Stimulated activated CD8-positive, alpha-beta memory T cell treated with anti-CD3 and anti-CD28 coated beads, Interleukin-7, amount 100 ng/mL, for 24 hours (primary cell): ENCODE measurements at places on chromosomes 3 and 15.

- DNase-seq, result no peak
Observed at GRCh38 chr3:21017115-21017852, 733.7 kb downstream of the ZNF385D start.

DNA sequence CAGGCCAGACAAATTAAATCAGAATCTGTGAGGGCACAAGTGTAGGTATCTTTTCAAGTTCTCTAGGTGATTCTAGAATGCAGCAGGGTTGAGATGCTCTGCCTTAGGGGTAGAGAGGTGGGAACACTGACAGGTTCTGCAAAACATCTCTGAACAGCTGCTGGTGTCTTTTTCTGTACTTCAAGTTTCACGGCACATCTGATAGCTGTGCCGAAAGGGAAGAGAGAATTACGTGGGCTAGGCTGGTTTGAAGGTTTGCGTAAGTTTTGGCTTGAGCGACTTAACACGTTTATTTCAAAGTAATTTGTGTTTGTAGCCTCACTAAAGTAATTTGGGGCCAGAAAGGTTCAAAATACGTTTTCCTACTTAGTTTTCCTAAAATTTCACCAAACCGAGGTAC is 22.5 kb downstream of the PXK start:
- no peak for DNase-seq

DNA sequence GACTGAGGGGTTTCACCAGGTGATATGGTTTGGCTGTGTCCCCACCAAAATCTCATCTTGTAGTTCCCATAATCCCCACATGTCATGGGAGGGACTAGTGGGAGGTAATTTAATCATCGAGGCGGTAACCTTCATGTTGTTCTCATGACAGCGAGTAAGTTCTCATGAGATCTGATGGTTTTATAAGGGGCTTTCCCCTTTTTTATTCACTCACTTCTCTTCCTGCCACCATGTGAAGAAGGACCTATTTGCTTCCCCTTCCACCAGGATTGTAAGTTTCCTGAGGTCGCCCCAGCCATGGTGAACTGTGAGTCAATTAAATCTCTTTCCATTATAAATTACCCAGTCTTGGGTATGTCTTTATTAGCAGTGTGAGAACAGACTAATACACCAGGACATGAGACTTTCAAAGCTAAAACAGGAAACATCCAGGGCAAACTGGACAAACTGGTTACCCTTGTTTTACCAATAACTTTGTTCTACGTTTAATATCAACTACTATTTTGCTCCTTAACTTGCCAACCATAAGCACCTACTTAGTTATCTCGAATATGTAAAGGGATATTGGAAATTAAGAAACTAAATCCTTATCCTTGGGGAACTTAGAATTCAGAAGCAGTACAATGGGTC is 98.2 kb downstream of the MYH15 start:
- DNase-seq, result no peak

GRCh38 chr15:71748293-71748718 is 62.0 kb upstream of the NR2E3 start:
- DNase-seq, result no peak

DNA sequence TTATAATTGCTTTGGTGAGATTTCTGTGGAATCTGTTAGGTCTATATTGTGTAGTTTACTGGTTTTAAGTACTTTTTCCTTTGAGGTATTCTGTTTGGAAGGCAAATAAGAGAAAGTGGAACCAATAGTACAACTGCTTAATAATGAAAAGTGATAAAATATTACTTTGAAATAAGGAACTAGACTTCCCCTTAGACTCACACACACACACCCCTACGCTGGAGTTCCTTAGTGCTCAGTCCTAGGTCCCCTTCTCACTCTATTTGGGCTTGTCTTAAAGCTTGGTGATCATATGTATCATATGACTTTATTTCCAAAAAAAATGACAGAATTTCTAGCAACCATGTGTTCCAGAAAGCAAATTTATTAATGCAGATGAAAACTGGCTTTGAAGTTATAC is 494.0 kb upstream of the TGFBR2 start:
- DNase-seq, result no peak

DNA sequence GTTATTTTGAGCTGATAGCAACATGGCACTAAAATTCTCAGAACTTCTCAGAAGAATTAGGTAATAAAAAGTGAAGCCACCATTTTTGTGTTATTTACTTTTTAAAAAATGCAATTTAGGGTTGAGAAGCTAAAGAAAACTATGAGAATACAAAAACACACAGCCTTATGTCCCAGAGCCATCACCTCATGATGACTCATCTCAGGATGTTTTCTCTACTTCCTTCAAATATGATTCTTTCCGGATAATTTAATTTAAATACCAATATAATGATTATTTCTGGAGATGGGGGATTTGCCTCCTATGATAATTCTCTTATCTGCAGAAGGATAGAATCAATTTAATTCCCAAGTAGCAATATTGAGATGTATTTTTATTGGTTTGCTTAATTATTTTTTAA is 105.6 kb upstream of the BFSP2 start:
- no peak for DNase-seq

DNA sequence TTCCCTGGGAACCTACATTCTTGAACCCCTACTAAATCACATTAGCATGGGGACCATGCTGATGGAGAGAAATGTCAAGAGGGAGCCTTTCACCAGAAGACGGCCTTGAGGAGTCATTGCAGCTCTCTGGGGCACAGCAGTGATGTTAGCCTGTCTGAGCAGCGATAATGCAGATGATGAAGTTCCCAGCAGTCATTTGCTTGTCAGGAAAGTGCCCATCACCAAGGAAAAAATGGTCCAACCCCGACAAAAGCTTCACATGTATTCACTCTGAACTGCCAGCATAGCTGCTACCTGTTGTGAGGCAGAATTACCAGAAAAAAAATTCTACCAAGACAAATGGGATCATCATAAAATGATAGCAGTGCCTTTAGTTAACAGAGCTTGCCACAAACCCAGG is 238.4 kb upstream of the UMPS start:
- DNase-seq, result no peak

- no peak for DNase-seq
Observed at GRCh38 chr15:90097475-90097874, 4.8 kb downstream of the IDH2 start.

GRCh38 chr3:156655819-156656550 is 18.4 kb upstream of the TIPARP start:
- DNase-seq, result no peak

- DNase-seq, result no peak
Observed at GRCh38 chr15:78200276-78200930, 34.0 kb downstream of the ACSBG1 start.

GRCh38 chr3:50676031-50676705 is 1.4 kb downstream of the DOCK3 start:
- DNase-seq, result no peak

GRCh38 chr3:64667138-64667537 is 20.7 kb downstream of the ADAMTS9 start:
- DNase-seq, result no peak

GRCh38 chr3:45724911-45725310 is 35.7 kb downstream of the SACM1L start:
- DNase-seq, result no peak

GRCh38 chr15:31559786-31560185 is 233.2 kb downstream of the KLF13 start:
- no peak for DNase-seq

- DNase-seq, result no peak
Observed at GRCh38 chr15:52016316-52016715, 2.7 kb upstream of the MAPK6 start.

DNA sequence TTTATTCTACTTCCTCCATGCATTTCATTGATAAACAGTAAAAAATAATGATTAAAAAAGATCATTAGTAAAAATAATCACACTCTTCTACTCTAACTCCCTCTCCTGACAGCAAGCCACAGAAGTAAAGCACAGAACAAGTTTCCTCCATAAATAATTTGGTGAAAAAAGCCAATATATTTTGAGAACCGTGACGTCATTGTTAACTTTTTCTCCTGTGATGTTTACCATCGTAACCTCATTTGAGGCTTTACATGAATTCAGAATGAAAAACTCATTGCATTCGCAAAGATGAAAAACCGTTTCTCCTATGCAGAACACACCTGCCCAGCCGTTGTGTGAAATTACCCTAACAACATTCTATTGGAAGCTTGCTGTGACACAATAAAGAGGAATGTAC is 120.7 kb downstream of the NSUN3 start:
- no peak for DNase-seq

DNA sequence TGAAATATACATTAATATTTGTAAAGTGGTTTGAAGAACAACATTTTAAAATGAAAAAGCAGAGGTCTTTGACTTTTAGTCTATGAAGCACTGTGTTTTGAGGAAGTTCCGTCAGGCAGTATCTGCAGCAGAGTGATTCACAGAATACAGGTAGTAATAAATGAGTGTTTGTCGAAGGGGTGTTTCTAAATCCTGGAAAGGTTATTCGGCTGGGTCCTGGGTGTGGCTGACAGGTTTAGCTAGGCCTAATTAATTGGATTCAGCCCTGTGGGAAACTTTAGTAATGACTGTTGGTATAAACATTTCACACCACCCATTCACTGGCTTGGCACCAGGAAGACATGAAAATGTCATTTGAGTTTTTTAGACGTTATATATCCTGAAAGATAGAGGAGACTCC is 51.3 kb downstream of the TIPARP start:
- DNase-seq, result no peak

DNA sequence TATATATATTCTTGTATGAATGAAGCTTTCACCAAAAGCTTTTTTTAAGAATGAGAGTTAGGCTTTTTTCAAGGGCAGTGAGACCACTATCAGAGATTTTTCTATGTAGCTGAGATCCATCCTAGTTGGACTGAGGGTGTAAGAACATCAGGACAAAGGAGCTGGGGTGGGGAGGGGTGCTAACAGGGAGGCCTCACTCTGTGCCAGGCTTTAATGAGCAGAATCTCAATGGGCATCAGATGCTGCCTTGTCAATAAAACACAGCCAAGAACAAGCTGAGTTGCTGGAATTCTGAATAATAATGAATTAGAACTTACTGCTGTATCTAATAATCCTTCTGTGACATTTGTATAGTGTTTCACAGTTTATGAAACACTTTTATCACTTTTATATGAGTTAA is 41.4 kb upstream of the USP3 start:
- no peak for DNase-seq

GRCh38 chr15:48703544-48703943 is 58.0 kb upstream of the FBN1 start:
- no peak for DNase-seq

GRCh38 chr3:102400142-102400541 is 34.7 kb upstream of the ZPLD1 start:
- DNase-seq, result no peak

DNA sequence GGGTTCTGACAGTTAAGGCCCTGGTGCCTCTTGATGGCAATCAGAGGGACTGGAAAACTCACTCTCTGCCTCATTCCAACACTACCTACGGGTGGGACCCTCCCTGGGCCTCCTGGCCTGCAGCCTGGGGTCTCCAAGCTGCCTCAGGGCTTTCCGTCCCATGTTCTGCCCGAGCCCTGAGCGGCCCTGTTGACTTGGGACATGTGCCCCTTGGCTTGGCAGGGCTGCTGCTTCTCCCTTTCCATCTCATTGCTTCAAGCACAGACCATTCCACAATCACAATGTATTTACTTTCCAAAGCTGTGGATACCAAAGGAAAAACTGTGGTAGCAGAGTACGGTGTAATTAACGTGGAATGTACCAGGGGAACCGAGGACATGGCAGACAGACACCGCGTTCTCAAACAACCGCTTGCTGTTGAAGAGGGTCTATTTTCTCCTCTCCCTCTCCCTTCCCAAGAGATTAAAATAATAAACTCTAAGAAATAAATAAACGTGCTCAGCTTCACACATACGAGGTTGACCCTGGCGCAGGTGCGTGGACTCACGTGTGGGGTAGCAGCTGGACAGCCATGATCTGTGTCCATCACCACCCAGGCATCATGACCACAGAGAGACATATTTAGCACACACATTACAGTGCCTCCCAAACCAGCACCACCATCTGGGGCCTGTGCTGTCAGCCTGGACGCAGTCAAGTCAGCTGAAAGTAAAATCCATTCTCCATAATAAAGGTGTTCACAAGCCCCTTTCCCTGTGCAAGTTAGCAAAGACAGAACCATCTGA is 172.0 kb downstream of the XXYLT1 start:
- DNase-seq, result no peak

DNA sequence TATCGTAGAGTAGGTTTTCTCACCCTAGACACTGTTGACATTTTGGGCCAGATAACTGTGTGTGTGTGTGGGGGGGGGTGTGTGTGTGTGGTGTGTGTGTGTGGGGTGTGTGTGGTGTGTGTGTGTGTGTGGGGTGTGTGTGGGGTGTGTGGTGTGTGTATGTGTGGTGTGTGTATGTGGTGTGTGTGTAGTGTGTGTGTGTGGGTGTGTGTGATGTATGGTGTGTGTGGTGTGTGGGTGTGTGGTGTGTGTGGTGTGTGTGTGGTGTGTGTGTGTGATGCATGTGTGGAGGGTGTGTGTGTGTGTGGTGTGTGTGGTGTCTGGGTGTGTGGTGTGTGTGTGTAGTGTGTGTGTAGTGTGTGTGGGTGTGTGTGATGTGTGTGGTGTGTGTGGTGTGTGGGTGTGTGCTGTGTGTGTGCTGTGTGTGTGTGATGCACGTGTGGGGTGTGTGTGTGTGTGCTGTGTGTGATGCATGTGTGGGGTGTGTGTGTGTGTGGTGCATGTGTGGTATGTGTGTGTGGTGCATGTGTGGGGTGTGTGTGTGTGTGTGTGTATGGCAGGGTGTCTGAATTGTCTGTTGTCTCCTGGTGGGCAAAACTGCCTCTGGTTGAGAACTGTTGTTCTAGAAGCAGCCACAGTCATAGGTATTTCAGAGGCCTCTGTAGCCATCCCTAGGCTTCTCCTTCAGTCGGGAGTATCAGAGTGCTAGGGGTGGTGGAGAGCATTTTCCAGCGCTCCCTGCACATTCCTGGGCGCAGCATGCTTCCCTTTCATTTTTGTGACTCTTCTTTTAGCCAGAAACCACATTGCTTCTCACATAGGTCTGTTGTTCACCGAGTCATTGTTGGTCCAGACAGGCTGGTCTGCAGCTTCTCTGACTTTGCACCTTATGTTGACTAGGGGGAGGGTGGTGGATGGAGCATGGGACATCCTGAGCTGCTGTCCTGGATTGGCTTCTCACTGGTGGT is 84.4 kb downstream of the THSD4 start:
- DNase-seq, result no peak

GRCh38 chr3:64228110-64228509 is 2.8 kb upstream of the PRICKLE2 start:
- DNase-seq, result no peak

- DNase-seq, result no peak
Observed at GRCh38 chr15:48355377-48355776, 24.1 kb downstream of the DUT start.

- no peak for DNase-seq
Observed at GRCh38 chr3:6125520-6125919, 735.4 kb upstream of the GRM7 start.

- no peak for DNase-seq
Observed at GRCh38 chr3:129224984-129225393, 24.4 kb upstream of the COPG1 start.

- DNase-seq, result no peak
Observed at GRCh38 chr15:33742800-33743199, 225.5 kb upstream of the CHRM5 start.

DNA sequence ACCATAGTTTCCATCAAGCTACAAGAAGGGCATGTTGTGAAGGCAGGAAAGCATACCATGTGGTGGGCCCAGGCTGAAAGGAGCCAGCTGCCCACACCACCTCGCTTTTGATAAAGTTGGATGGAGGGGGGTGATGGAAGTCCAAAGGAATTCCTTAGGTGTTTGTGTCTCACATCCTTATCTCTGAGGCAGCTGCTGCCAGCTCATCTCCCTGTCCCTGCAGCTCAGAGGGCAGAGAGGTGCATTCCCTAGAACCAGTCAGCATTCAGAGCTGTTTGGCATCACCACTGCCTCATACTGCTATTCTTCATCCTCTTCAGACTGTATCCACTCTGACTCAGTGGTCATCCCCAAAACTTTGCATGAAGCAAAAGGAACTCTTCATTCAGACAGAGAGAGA is 141.5 kb upstream of the BFSP2 start:
- no peak for DNase-seq
